ENCODE measurements at places on chromosomes 6 and 20. TPM values are rescaled to one million over a fixed set of nuclear protein-coding genes. Genes with fewer than 3 reads are reported as not detected.

KIFC1 gene
- 19.0 TPM for total RNA-seq

ZSWIM3 gene
- 6.7 TPM for total RNA-seq

DEFB124 gene
- not detected for total RNA-seq

DNA sequence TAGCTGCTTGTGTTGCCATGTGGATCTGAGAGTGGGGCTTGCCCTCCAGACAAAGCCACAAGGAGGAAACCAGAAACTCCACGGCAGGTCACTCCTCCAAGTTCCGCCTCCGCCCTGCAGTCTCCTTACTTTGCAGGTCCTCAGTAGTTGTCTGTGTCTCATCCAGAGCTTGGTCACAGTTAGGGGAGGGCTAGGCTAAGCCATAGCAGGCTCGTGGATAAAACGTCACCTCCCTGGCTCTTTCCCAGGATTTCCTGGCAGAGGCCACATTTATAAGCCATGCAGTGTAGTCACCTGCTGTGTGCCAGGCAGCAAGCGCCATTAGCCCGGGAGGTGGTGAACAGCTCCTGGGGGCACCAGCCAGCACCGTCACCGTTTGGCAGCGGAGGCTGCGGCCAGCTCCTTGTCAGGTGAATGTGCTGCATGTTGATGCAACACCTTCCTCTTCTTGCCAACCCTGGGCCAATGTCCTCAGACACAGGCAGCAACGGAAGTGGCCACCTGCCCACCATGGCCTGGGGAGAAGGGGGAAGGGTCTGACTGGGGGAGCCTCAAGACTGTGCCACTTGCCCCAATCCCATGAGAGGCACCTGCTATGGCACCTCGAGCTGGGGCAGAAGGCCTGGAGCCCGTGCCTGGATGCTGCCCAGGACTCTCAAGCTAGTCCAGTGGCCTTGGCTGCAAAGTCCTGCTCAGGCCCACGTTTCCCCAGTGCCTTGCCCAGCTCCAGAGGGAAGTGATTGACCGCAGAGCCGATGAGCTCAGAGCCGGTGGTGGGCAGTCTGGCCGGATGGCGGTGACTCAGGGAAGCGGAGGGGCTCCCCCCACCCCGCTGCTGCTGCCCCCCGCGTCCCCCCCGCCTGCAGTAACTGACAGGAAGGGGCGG, 39.0 kb upstream of the SLCO4A1 start:
- peaks cover 3% of the 10 kb centered on the region for H3K27me3 ChIP-seq
- no peaks in the 10 kb centered on the region for H3K36me3 ChIP-seq
- no peak overlapping the region for H3K4me3 ChIP-seq
- H3K27ac ChIP-seq, result no peak overlapping the region
- DNase-seq, result no peak

- peaks cover 5% of the 10 kb centered on the region for H3K27me3 ChIP-seq
- H3K27ac ChIP-seq, result no peak overlapping the region
- DNase-seq, result no peak
- H3K4me1 ChIP-seq, result no peaks in the 10 kb centered on the region
Observed at GRCh38 chr6:11968241-11968806, 43.8 kb upstream of the HIVEP1 start.

DNA sequence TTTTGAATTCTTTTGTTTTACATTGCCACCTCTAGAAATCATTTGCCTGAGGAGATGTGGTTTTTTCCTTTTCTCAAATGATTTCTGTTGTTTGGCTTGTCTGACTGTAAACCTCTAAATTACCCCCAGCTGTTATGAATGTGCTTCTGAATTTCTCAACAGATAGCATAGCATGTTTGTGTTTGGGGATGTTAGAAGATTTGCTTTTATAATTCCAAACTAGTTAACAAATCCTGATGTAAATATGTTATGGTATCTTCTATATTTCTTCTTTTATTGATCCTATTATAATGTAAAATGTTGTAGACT, 31.6 kb upstream of the EZR start:
- no peaks in the 10 kb centered on the region for H3K36me3 ChIP-seq
- H3K27ac ChIP-seq, result peak overlapping the region; percentile 90
- no peak for DNase-seq
- no peak overlapping the region for H3K4me3 ChIP-seq
- H3K27me3 ChIP-seq, result no peaks in the 10 kb centered on the region

DNA sequence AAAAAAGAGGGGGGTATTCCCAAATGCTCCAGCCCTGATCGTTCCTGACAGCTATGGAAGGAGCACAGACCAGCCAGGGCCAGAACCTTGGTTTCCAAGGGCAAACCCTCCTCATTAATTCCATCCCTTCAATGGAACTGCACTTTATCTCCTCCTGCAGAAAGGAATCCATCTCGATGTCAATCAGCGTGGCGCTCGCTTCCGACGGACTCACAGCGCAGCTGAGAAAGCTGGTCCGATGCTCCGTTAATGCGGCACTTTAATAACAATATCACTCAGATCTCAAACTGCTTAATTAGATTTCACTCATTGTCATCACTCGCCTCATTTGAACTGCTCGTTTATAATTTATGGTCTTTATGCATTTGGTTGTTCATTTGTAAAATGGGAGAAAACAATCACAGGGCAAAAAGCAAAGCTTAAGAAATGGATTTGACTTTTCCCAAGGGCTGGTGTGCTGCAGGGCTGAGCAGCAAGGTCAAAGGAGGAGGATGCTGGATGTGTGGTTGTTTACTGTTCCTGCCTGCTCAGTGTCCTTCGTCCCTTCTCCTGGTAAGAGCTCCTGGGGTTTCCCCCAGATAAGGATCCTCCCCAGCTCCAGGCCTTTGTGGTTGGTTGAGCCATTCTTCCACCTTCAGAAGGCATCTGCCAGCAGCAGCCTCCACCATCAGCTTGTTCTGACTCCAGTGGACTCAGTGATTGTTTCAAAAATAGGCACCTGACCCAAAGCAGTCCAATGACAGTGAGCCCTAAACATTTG, 152.7 kb downstream of the ANKRD60 start:
- H3K4me3 ChIP-seq, result no peak overlapping the region
- H3K36me3 ChIP-seq, result peaks cover 26% of the 10 kb centered on the region
- DNase-seq, result no peak
- peaks cover 13% of the 10 kb centered on the region for H3K27me3 ChIP-seq
- H3K4me1 ChIP-seq, result peaks cover 42% of the 10 kb centered on the region
- peak overlapping the region; percentile 84 for H3K27ac ChIP-seq

- peaks cover 4% of the 10 kb centered on the region for H3K27me3 ChIP-seq
- no peaks in the 10 kb centered on the region for H3K4me1 ChIP-seq
- no peak overlapping the region for H3K4me3 ChIP-seq
- DNase-seq, result no peak
Observed at GRCh38 chr20:43248341-43248740, 58.6 kb upstream of the PTPRT start.

All from endothelial cell (in vitro differentiated cells).